ENCODE measurements at places on chromosomes 16 and 17.

- no peak for DNase-seq
Measured at GRCh38 chr16:73231944-73232554, 184.1 kb upstream of the ZFHX3 start.

DNA sequence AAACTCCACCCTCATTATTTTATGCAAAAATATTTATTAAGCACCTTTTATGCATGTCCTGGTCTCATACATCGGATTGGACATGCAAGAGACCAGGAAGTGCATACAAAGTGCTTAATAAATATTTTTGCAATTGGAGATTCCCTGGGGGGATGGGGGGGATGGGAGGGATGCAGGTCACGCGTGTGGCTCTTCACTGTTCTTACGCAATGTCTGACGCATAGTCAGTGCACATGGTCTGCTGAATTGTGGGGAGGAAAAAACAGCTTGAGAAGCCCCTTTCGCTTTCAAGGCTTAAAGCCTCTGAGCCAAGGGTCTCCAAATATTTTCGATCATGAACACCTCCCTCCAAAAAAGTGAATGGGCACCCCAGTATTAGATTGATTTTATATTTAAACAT lies 96.7 kb upstream of the XYLT1 start:
- DNase-seq = no peak

- DNase-seq = no peak
Measured at GRCh38 chr17:65060631-65061254, 4.2 kb upstream of the GNA13 start.

GRCh38 chr16:14020141-14020540 lies 51.0 kb upstream of the MRTFB start:
- no peak for DNase-seq

DNA sequence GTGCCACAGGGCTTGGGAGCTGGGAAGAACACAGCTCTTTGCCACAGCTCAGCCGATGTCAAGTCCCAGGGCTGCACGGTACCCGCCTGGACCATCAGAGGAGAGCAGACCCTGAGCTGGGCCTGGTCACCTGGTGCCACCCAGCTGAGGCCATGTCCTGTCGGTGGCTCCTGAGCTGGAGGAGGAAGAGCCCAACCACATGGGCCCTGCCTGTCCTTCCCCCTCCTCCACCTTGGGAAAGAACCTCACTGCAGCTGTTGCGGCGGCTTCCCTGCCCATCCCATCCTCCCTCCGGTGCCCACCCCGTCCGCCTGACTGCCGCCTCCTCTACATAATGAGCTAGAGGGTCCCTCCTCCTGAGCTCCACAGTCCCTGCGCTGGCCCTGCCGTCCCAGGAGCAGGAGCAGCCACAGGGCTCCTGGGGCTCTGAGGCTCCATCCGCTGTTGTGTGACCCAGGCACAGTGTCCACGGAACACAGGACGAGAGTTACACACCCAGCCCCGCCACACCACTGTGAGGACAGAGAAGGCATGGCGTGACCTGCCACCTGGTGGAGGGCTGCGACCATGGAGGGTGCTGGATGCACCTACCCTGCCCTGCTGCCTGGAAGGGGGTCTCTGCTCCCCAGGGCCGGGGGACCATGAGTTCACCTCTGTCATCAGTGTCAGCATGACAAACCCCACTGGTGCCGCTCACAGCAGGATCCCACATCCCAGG lies 21.4 kb upstream of the CHMP6 start:
- DNase-seq = peak; percentile 63

DNA sequence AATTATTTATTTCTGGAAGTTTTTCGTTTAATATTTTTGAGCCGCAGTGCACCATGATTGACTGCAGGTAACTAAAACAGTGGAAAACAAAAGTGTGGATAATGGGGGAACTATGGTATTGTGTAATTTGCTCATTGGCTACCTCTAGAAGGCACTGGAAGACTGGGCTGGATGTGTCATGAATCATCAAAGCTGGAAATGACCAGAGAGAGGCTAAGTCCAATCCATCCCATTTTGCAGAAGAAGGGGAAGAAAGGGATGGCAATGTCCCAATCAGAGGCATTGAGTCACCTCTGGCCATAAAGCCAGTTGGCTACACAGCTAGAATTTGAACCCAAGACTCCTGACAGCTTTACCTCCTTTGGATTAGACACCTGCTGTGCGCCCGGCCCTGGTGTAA lies 29.3 kb downstream of the GLP2R start:
- no peak for DNase-seq

GRCh38 chr17:36468903-36469635 lies 17.4 kb upstream of the ZNHIT3 start:
- no peak for DNase-seq

Data from activated naive CD4-positive, alpha-beta T cell treated with anti-CD3 and anti-CD28 coated beads, Interleukin-2, amount 50 U/mL, for 16 hours (primary cell).